Activated CD8-positive, alpha-beta memory T cell treated with anti-CD3 and anti-CD28 coated beads, Interleukin-2, amount 10 ng/mL, durations not matched to agents 7 days and 5 days (primary cell): ENCODE measurements at places on chromosomes 7 and 10.

- peak; percentile 11 for DNase-seq
Observed at GRCh38 chr10:131574363-131574706, 262.8 kb upstream of the TCERG1L start.

DNA sequence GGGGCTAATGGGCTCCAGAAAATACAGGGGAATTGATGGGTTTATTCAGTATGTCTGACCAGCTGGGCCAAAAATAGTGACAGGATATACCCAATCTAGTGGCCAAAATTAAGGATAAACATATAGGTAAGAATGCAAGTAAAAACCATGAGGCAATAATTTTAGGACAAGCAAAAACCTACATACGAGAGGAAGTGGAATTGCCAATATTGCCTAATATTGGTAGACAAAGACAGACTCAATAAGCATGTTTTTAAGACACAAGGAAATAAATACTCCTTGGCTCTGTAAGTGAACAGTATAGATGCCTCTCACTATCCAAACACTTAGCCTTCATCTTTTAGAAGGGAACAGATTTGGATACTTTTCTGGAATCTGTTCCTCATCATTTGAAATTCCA, 51.0 kb downstream of the ATXN7L1 start:
- DNase-seq, result no peak

DNA sequence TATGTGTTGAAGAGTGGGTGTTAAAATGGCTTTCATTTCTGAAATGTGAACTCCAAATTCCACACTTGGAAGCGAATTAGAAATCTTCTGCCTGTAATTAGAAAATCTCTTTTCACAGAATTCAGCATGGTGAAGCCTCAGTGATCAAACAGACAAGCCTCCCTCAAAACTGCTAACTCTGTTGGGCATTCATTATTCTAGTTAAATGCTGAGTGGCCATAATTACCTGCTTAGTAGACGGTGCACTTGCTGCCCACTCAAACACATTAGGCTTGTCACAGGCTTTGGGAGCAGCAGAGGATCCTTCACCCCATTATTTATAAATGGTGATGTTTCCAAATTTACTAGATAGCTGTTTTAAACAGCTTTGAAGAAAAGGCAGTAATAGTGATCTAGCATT, 177.2 kb upstream of the PCLO start:
- DNase-seq, result no peak

- no peak for DNase-seq
Observed at GRCh38 chr10:118495499-118495898, 99.9 kb downstream of the PRLHR start.

GRCh38 chr7:98618786-98619185, 1.7 kb downstream of the NPTX2 start:
- no peak for DNase-seq

- no peak for DNase-seq
Observed at GRCh38 chr10:70726909-70727495, 54.7 kb downstream of the ADAMTS14 start.

DNA sequence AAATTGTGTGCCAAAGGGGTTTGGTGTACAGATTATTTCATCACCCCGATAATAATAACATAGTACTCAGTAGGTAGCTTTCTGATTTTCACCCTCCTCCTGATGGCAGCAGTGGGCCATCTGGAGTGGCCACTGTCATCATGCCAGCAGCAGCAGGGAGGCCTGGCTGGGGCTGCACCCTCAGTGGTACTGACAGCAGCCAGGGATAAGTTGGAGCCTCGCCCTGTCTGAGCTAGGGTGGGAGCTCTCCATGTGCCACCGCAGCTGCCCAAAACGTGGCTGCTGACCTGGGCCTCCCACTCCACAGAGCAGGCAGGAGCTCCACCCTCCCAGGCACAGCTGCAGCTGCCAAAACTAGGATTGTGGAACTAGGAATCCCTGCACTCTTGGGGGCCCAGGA, 700.8 kb upstream of the KCND2 start:
- no peak for DNase-seq

GRCh38 chr10:6242089-6242488, 39.4 kb downstream of the PFKFB3 start:
- no peak for DNase-seq
